ENCODE measurements at places on chromosomes 12 and 14. TPM values are rescaled to one million over a fixed set of nuclear protein-coding genes. Genes with fewer than 3 reads are reported as not detected.

- DNase-seq = no peak
These were observed 81.3 kb downstream of the MED13L start for GRCh38 chr12:116196226-116196625.

DNA sequence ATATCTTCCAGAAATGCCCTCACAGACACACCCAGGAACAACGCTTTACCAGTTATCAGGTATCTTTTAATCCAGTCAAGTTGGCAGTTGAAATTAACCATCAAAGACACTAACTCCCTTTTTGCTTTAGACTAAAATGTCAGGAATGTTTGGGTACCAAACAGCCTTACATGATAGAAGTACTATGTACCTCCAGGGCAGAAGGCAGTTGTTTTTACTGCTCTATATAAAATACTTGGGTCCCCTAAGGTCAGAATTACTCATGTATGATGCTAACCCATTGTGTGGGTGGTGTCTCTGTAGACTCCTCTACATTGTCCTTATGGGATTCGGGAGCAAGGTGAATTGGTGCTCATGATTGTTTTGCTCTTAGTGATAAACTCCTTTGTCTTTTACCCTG is 492.5 kb upstream of the FLRT2 start:
- no peak for DNase-seq

The CFAP54 gene
- not detected for polyA plus RNA-seq

DNA sequence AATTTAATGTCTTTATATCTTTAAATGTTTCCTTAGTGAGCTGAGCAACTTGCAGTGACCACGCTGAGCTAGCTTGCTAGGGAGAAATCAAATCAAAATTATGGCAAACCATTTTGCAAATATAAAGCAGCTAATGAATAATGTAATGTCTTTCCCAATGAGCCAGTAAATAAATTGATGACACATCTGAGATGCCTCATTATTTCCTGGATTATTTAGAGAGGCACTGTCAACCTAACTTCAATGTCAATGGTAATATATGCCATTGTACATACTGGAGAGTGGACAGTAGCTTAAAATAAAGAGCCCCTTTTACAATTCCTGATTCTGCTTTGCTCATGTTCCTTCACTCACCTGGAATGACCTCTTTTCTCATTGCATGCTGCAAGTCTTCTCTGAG is 182.6 kb downstream of the PHLDA1 start:
- DNase-seq = no peak

DNA sequence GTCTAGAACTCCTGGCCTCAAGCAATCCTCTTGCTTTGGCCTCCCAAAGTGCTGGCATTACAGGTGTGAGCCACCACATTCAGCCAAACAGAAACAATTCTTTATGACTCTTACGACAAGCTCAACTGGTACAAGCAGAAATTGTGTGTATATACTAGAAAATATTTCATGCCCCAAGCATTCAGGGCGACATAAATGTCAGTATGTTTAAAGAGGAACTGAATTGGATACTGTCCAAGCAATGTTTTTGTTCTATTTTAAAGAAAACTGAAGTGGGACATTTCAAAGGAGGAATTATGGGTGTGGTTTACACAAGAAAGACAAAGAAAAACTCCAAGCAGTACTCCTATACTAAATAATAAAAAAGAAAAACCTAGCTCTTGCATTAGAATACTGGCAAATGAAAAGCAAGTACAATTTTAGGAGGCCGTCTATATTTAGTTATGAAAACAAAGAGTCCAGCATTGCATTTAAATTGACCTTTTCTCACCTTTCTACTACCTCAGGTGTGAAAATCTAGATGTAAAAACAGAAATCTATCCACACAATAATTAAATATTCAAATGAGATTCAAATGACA is 48.9 kb downstream of the PPP1R12A start:
- DNase-seq = no peak

Data from naive B cell (primary cell).